ENCODE measurements at places on chromosomes 7 and 10.

GRCh38 chr7:45888993-45889366 lies 692 bp downstream of the IGFBP1 start:
- DNase-seq, result no peak

DNA sequence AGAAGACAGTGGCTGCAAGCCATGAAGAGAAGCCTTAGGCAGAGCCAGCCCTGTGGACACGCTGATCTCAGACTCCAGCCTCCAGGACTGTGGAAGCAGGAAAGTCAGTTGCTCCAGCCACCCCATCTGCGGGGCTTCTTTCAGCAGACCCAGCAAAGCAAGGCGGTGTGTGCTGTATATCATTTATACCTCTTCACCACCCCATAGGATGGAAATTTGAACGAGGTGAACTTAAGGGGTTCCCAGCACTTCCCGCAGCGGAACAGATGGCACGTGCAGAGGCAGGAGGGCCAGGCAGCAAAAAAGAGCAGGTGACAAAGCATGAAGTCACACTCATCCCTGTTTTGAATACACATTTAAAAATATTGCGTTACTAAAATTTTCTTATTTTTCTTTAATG lies 159.4 kb downstream of the ADARB2 start:
- DNase-seq, result no peak

DNA sequence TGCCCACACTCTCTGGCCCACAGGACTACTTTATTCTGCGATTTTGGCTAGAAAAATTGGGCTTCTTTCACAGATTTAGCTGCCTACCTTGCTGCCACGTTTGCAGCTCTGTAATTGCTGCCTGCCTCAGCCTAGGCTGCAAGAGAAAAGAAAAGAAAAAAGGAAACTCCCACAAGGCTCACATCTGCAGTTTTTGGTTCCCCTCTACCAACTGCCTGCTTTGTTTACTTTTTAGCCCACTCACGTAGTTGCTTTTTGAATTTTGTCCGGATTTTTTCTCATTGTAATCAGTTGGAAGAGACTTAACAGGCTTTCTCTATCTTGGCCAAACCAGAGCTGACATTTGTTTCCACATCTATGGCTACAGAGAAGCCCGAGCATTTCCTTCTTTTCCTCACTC lies 24.3 kb downstream of the SUN3 start:
- DNase-seq, result no peak

DNA sequence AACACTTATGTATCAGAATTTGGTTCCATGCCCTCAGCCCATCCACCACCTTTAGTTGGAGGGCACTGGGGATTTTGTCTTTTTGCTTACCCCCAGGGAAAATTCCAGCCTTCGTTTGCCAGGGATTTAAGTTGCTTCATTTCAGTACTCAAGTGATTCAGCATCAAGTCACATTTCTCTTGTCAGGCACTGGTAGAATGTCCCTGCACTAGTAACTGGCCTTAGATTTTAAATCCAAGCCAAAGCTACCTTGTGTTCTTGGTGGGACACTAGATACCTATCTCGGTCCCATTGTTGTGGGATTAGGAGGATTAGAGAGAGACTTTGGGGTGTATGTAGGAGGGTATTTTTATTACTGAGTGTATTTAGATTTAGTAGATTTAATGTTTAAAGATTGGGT lies 613.1 kb downstream of the SUGCT start:
- no peak for DNase-seq

DNA sequence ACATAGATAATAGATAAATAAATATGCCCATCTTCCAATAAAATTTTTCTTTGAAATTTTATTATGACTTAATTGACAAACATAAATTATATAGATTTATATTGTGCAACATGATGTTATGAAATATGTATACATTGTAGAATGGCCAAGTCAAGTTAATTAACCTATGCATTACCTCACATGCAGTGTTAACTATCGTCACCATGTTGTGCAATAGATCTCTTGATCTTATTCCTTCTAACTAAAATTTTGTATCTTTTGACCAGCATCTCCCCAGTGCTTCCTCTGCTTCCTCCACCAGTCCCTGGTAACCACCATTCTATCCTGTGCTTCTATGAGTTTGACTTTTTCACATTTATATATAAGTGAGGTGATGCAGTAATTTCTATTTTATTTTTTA lies 259.6 kb downstream of the SUGCT start:
- no peak for DNase-seq

GRCh38 chr7:155581107-155581830 lies 34.9 kb upstream of the CNPY1 start:
- no peak for DNase-seq

DNA sequence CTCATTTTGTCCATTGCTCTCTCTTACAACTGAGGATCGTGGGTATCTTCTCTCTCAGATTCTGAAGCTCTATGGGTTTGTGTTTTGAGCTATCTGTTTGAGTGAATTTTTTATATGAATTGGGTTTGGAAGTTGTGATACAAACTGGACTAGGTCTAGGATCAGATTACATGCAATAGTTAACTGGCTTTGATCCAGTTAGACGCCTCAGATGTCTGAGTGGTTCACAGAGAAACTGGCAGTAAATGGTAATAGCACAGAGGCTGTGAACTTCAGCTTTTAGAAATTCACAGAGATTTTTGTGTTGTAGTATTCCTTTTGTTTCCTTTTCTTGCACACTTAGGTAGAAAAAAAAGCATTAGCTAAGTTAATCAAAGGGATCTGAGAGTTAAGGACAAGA lies 12.7 kb upstream of the DNMBP start:
- no peak for DNase-seq

DNA sequence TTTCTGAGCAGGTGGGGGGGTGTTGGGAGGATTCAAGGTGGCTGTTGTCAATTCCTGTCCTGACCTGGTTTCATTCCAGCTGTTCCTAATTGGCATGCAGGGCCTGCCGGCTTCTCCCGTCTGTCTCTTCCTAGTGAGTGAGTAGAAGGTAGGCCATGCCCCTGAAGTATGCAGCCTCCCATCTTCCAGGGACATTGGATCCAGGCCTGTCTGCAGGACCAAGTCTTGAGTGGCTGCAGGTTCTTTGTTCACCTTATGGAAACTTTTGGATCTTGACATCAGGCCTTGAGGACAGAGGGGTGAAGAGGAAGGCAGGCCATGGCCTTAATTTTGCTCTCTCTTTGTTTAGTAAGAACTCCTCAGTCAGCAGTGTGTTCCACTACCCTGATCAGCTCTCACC lies 131.8 kb downstream of the SH2D4B start:
- no peak for DNase-seq

DNA sequence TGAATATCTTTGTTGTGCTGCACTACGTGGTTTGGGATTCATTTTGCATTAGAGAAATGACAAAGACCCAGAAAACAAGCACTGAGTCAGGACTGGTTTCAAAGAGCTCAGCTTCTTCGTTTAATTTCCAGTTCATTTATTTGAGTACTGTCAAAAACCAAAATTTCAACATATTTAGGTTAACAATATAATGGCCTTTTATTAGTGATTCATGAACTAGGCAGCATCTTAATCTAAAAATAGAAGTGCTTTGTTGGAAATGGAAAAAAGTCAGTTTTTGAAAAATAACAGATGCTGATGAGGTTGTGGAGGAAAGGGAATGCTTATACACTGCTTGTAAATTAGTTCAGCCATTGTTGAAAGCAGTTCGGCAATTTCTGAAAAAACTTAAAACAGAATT lies 856.4 kb downstream of the LRMDA start:
- DNase-seq, result no peak

- no peak for DNase-seq
These were observed 214.5 kb upstream of the CNTNAP2 start for GRCh38 chr7:145902123-145902522.
